ENCODE measurements at places on chromosomes 12 and 14. TPM values are rescaled to one million over a fixed set of nuclear protein-coding genes. Genes with fewer than 3 reads are reported as not detected.

ASCL1 gene
- total RNA-seq, result not detected

AQP6 gene
- 0.37 TPM for total RNA-seq

MYF5 gene
- total RNA-seq, result not detected

PTGER2 gene
- total RNA-seq, result 5.6 TPM

KCNJ8 gene
- 1.5 TPM for total RNA-seq

BMP4 gene
- 15.2 TPM for total RNA-seq

FLRT2 gene
- total RNA-seq, result 14.2 TPM

HCAR1 gene
- total RNA-seq, result 1.6 TPM

SP1 gene
- 32.3 TPM for total RNA-seq

KLRC3 gene
- not detected for total RNA-seq

NEMF gene
- total RNA-seq, result 34.5 TPM

RTL1 gene
- total RNA-seq, result not detected

RAPGEF3 gene
- total RNA-seq, result 1.2 TPM

RNASE7 gene
- total RNA-seq, result not detected

FOXN4 gene
- not detected for total RNA-seq

GPRC5A gene
- total RNA-seq, result 2.6 TPM

CMTM5 gene
- not detected for total RNA-seq

TMEM119 gene
- total RNA-seq, result 21.3 TPM

TMEM229B gene
- 1.9 TPM for total RNA-seq

NGB gene
- not detected for total RNA-seq

IGF1 gene
- 1.1 TPM for total RNA-seq

FGF23 gene
- not detected for total RNA-seq

SLC17A8 gene
- total RNA-seq, result not detected

HOXC12 gene
- not detected for total RNA-seq

CRACR2A gene
- total RNA-seq, result 4.2 TPM

KRT74 gene
- total RNA-seq, result not detected

MMP19 gene
- 37.2 TPM for total RNA-seq

C14orf39 gene
- total RNA-seq, result not detected

PMCH gene
- total RNA-seq, result not detected

TMEM52B gene
- not detected for total RNA-seq

SLC10A1 gene
- not detected for total RNA-seq

CBLN3 gene
- 15.3 TPM for total RNA-seq

ZBTB39 gene
- 1.9 TPM for total RNA-seq

TMPRSS12 gene
- total RNA-seq, result not detected

KRT3 gene
- not detected for total RNA-seq

GPR84 gene
- total RNA-seq, result not detected

MYH6 gene
- not detected for total RNA-seq

TAS2R13 gene
- total RNA-seq, result 0.15 TPM

SERPINA9 gene
- total RNA-seq, result not detected

LRIG3 gene
- total RNA-seq, result 17.5 TPM

KRT85 gene
- not detected for total RNA-seq

CMKLR1 gene
- 0.50 TPM for total RNA-seq

VDR gene
- total RNA-seq, result 10.4 TPM

ARHGEF25 gene
- total RNA-seq, result 9.6 TPM

RASSF9 gene
- total RNA-seq, result 3.7 TPM

FGF6 gene
- not detected for total RNA-seq

SERPINA6 gene
- total RNA-seq, result 3.5 TPM

TBC1D30 gene
- 1.0 TPM for total RNA-seq

CLEC9A gene
- not detected for total RNA-seq

PTPRO gene
- not detected for total RNA-seq

ZBTB42 gene
- total RNA-seq, result 3.1 TPM

Data from cardiac ventricle fibroblast (primary cell).